ENCODE measurements at places on chromosomes 1 and 21.
A peak's percentile ranks its signal among the peaks of the same experiment; 100 is the strongest.

- DNase-seq, result no peak
These were observed 31.4 kb upstream of the CD84 start for GRCh38 chr1:160610569-160611242.

DNA sequence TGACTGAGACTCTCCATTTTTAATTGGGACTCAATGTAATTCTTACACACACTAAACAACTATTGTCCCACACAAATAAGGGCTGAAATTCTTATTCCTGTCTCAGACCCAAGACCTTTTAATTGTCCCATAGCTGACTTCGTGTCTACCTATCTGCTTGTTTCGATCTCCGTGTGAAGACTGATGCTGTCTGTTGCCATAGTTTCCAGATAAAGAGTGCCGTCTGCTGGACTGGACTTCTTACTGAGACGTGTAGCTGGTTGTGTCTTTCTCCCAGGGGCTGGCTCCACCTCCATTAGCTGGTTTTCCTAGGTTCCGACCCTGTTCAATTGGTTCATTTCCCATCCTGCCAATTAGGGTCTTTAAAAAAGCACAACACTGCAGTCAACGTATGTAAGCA, 235.3 kb upstream of the PLXNA2 start:
- DNase-seq, result no peak

- no peak for DNase-seq
These were observed 163.0 kb upstream of the IGSF21 start for GRCh38 chr1:17944646-17945045.

DNA sequence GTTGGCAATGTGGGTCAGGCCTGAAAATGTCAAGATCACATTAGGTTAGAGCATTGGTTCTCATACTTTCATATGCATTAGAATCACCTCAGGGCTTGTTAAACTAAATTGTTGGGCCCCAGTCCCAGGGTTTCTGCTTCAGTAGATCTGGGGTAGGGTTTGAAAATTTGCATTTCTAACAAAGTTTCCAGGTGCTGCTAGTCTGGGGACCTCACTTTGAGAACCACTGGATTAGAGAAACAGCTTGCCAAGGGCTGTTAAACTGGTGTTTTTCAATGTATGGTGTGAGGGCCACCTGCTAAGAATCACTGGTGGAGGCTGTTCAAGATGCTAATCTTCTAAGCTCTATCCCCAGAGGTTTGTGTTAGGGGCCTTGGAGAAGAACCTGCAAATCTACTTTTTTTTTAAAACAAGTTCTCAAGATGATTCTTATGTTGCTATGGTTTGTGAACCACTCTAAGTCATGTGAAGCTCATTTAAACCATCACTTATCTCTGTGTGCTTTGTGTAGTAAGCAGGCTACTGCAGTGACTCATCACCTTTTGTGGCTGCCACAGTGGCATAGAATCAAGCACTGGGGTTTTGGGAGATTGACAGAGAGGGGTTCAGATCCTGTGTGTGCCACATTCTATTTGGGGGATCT, 152.2 kb downstream of the S1PR1 start:
- DNase-seq, result no peak

GRCh38 chr1:172781513-172782140, 122.7 kb downstream of the FASLG start:
- DNase-seq, result no peak

DNA sequence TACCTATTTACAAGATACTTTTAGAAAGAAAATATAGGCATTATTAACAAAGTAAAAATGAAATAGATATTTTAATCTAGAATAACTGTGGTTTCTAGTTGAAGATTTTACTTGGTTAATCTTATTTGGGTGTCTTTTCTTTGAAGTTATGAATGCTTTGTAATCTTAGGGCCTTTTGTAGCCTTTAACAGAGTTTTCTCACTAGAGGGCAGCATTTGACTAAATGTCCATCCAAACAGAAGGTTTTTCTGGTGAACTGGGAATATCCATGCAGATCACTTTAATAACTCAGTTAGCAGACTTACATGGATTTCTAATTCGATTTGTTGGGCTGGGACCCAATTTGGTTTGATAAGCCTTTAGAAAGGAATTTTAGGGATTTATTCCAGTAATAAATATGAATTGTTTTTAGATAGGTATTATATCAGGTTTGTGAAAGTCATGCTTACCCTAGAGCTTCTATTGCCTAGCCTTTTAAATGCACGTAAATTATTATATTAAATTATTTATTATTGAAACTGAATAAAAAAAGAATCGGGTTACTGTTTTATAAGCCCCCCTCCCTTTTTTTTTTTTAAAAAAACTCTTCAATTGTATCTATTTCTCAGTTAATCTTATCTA, 119.7 kb downstream of the ZNF326 start:
- DNase-seq, result peak; percentile 6

DNA sequence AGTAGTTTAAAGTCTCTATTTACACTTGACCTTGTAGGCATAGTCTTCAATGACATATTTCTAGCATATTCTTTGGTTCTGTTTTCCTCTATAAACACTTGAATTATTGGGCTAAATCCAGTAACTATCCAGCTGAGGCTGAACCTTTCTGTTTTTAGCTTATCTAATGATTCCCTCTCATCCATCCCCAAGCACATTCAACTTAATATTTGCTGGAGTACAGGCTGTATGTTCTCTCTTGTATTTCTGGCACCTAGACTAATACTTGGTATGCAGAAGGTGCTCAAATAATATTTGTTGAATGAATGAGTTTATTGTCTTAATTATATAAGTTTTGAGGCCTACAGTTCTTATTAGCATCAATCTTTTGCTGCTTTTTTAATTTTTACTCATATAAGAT, 88.7 kb downstream of the RABGAP1L start:
- no peak for DNase-seq
